Hematopoietic multipotent progenitor cell treated with erythropoietin and hydrocortisone succinate and interleukin-3 and kit ligand, for 6 days (in vitro differentiated cells): ENCODE measurements at places on chromosomes 3 and 15.

DNA sequence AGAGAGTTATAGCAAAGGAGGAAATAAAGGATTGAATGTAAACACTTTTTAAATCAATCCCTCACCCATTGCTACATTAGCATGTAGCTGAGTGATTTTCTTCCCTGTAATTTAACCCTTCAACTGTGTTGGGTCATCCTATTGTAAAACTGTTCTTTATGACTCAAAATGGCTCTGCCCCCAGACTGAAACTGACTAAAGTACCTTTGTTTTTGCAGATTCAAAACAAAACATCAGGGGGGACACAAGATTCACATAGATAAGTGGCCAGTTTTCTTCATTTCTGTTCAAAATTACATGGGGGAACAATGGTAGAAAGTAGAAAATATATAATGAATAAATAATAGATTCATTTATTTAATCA, 268.4 kb downstream of the IGSF11 start:
- DNase-seq = no peak

DNA sequence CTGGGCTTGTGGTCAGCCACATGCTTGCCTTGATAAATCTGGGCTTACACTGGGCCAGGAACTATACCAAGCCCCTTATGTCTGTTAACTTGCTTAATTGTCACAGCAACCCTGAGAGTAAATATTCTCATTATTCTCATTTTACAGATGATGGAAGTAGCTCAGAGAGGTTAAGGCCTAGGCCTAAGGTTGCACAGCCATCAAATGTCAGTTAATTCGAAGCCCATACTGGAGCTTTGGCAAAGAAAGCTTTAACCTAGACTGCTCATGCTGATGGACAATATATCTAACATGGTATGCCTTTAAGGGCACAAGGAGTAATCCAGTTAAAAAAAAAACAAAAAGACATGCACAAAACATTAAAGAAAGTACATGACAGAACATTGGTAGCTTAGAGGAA, 220.1 kb downstream of the FEZF2 start:
- DNase-seq = no peak

- DNase-seq = no peak
Observed at GRCh38 chr3:112407888-112408702, 75.1 kb downstream of the CD200 start.

- no peak for DNase-seq
Observed at GRCh38 chr3:187976365-187976900, 177.5 kb upstream of the LPP start.

DNA sequence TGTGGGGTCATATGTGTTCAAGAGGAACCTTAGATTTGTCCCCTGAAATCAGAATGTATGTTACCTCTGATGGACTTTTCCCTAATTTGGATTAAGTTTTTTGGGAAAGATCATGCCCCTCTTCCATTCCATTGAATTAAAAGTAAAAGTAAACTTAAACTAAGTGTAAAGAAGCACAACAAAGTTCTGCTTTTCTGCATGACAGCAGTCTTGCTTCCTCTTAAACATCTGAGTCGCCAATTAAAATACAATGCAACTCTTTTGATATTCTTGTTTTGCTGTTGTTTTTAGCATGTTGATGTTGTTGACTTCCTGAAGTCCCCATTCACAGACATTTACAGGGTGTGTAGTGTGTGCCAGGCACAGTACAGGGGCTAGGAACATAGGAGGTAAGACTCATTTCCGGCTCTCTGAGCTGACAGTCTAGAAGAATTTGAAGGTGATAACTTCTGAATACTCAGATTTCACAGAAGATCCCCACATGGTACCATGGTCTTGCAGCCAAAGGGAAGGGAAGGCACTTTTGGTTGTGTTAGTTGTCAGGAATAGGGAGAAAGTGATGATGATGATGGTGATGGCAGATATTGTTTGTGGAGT, 45.0 kb downstream of the USP13 start:
- DNase-seq = no peak
